ENCODE measurements at places on chromosomes 4 and X.

- DNase-seq, result no peak
These were observed 29.9 kb upstream of the CXXC4 start for GRCh38 chr4:104524591-104524990.

DNA sequence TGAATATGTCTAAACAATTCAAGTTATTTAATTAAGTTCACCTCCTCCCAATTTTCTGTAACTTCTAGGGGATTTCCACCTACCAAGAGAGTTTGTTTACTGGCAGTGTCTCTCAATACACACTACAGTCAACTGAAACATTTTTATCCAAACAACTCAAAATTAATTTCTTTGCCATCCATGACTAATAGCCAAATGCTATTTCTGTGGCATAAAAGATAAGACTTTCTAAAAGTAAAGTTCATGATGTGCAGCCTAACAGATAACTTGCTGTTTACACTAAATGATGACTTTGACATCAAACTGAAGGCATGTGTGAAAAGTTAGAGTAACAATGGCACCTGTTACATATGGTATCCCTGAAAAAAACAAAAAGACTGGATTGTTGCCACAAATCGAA, 7.3 kb downstream of the TAB3 start:
- no peak for DNase-seq

GRCh38 chr4:188647820-188648370, 508.7 kb downstream of the TRIML1 start:
- DNase-seq, result no peak

DNA sequence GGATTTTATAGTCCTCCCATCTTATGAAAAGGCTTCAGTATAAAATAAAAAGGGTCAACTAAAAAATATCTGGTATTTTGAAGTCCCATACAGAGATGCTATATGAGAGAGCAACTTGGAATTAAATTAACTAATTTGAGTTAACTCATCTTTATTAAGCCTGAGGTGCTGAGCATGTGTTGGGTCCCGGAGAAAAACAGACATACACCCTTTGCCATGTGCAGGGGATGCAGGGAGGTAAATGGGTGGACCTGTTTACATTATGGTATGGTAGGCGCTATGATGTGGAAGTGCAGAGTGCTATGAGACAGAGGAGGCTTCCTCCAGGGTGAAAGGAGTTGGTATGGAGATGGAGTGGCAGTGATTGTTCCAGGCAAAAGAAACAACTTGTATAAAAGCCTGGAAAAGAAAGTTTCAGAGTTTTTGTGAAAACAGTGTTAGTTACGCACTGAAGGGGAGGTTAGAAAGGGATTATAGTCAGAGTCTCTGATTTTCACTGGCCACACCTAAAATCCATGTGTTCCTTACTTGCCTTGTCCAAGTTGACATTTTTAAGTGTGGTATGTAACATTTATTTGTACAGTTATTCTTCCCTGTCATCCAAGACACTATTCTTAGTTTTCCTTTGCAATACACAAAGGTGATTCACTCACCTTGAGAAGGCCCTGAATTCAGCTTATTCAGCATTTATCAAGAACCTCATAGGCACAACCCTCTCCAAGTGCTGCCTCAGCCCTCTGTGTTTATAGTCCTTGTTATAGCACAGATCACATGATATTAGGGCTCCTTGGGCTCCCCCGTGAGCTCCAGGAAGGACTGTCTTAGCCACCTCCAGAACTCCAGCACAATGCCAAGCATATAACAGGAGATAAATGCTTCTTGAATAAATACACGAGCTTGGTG, 152.0 kb downstream of the RASL11B start:
- DNase-seq, result no peak

GRCh38 chr4:125710766-125711165, 396.0 kb downstream of the FAT4 start:
- DNase-seq, result no peak

GRCh38 chr4:24315056-24315455, 269.3 kb downstream of the DHX15 start:
- no peak for DNase-seq

DNA sequence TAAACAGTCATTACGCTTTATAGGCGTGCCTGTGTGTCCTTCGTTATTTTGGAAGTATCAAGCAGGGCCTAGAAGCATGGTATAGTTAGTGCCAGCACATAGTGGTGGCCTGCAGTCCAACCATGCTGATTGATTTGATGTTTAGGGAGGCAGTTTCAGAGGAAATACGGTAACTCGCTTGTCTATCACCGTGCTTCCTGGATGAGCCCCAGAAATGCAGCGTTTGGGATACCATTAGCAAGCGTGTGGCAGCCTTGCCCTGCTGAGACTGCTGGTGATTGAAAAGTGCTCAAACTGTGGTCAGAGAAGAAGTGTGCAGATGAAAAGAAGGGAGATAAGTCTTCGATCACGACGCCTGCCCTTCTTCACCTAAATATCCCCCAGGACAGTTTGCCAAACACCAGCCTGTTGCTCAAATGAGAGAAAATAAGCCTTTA, 158.4 kb downstream of the CHIC2 start:
- no peak for DNase-seq

DNA sequence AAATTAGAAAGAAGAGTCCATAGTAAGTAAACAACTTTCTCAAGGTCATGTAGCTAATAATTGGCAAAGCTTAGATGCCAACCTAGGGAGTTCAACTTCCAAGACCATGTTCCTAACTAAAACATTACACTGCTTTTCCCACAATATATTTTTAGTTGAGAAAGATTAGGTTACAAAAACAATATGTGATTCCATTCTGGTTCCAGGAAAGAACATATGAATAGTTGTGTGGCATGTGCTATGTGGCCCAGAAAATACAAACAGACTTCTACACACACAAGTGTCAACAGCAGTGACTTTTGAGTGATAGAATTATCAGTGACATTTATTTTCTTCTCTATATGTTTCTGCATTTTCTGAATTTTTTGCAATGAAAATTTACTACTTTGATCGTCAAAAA, 62.7 kb upstream of the EDNRA start:
- DNase-seq, result no peak

GRCh38 chr4:148216866-148217814, 225.1 kb downstream of the NR3C2 start:
- no peak for DNase-seq

GRCh38 chrX:69430785-69431184, 73.3 kb upstream of the NALF2 start:
- no peak for DNase-seq

DNA sequence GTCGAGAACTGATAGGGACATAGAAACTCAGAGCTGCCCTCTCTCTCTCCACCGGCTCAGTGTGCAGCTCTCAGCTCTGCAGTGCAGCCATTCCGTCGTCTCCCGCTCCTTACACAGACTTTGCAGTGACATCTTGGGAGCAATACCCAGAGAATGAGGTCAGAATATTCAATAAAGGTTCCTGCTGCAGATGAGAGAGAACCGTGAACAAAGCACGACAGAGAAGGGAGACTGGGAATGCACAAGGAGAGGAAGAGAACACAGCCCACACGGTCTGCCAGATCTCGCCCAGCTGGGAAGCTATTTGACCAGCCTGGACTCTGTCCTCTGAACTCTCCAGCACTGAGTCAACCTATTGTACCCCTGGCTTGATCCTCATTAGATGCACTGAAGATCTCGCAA, 118.0 kb upstream of the PPARGC1A start:
- no peak for DNase-seq

DNA sequence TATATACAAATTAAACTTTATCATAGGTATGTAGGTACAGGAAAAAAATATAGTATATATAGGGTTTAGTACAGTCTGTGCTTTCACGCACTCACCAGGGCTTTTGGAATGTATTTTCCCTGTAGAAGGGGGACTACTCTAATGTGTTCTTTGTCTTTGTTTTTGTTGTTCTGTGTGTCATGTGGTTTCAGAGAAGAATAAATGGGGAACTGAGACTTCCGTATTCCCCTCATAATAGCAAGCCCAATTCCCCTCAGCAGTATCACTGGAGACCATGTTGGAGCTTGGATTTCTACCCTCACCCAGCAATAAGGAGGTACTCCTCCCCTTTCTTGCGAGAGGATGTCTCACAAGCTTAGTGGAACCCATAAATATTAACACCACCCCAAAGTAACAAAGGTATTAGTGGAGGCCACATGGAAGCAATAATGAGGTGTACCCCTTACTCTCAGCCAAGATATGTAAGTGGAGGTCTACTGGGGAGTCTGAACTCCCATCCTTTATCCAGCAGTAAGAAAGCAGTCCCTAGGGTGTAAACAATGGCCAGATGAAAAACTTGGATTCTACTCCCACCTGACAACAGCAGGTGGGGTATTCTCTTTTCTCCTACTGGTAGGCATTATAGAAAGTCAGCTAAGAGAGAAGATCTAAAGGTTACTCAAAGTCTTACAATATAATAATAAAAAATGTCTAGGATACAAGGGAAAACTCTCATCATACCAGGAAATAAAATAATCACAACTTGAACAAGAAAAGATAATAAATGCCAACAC, 805.4 kb upstream of the GALNTL6 start:
- no peak for DNase-seq

- DNase-seq, result no peak
These were observed 166.9 kb upstream of the KLF3 start for GRCh38 chr4:38497121-38497520.

- DNase-seq, result no peak
These were observed 318.3 kb upstream of the SLC7A11 start for GRCh38 chr4:138560448-138560847.

DNA sequence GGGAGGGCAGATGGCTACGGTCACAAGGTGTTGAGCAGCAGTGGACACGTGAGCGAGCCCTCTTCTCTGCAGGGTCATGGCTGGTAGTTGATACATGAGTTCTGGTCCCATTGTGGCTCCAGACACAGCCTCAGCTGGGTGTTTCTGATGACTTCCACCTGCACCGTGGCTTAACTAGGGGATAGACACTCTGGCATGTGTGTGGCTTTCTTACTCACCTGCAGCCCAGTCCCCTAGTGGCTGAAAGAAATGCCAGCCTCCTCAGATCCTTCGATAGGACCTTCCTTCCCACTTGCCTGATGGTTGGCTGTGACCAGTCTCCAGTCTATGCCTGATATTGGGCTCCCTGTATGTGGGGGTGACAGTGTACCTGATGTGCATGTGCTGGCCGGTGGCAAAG, 5.0 kb downstream of the GPR78 start:
- DNase-seq, result no peak

DNA sequence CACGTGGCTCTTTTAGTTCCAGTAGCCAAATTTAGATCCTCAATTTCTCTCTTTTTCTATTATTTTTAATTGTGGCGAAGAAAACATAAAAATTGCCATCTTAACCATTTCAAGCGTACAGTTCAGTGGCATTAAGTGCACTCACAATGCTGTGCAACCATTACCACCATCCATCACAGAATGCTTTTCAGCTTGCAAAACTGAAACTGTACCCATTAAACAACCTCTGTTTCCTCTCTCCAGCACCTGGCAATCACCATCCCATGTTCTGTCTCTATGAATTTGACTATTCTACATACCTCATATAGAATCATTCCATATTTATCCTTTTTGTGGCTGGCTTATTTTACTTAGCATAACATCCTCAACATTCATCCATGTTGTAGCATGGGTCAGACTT, 74.9 kb downstream of the METTL14 start:
- DNase-seq, result no peak

GRCh38 chr4:151644622-151645021, 116.2 kb downstream of the GATB start:
- DNase-seq, result no peak

GRCh38 chr4:124046190-124046589, 649.6 kb downstream of the SPRY1 start:
- no peak for DNase-seq

GRCh38 chr4:42464550-42465094, 67.3 kb downstream of the SHISA3 start:
- no peak for DNase-seq

GRCh38 chr4:105092768-105093167, 53.9 kb upstream of the TET2 start:
- no peak for DNase-seq

DNA sequence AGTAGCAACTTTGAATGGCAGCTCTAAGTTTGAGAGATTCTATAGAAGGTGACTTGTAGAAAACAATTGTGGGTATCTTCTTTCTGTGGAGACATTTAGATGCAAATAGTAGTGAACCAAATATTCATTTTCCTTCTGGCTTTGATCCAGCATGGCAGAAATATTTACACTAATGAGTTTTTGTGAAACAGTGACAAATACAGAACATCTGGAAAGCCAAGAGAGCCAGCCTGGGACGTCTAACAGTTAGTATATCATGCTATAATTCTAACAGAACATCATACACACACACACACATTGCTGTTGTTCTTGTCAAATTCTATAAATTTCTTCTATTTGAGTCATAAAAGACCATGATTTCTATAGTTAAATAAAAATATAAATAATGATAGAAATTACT, 1777.9 kb downstream of the ARAP2 start:
- no peak for DNase-seq

DNA sequence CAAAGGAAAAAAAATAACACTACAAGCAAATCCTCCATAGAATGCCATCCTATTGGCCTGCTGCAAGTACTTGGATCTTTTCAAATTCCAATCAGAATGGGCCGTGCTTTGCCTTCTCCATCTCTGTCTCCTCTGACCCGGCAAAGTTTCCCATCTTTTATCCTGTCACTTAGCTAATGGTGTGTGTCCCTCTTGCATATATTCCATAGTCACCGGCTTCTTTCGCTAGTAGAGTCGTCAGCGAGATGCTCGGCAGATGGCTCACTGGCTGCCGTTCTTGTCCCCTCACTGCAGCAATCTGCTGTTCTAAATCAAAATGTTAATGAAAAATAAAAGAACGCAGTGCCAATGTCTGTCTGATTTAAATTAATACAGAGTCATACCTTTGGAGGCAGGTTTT, 22.1 kb downstream of the GRIA3 start:
- no peak for DNase-seq

DNA sequence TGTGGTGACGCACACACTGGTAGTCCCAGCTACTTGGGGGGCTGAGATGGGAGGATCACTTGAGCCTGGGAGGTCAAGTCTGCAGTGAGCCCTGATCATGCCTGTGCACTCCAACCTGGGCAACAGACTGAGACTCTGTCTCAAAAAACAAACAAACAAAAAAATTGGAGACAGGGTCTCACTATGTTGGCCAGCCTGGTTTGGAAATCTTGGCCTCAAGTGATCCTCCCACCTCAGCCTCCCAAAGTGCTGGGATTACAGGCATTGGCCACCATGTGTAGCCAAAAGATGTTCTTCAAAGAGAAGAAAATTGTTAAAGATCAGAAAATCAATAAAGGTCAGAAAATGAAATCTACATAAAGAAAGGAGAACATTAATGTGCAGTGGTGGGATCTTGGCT, 41.7 kb upstream of the ABCG2 start:
- DNase-seq, result no peak

DNA sequence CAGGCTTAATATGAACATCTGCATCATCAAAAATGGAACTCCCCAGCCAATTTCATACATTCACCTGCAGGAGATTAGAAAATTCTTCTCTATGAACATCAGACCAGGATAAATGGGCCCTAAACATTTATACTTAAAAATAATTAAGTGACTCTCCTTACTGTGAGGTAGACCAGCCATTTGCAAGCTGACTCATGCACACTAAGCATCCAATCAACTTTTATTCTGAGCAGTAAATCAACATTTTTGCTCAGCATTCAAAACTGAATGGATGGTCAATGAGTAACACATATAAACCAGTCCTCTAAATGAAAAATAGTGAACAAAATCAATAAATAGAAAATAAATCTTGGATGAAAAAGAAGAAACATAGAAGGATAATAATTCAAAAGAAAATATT, 19.9 kb upstream of the PCDH10 start:
- no peak for DNase-seq

- DNase-seq, result no peak
These were observed 13.2 kb downstream of the FGA start for GRCh38 chr4:154577324-154577723.

Data from activated CD4-positive, CD25-positive, alpha-beta regulatory T cell treated with anti-CD3 and anti-CD28 coated beads, Interleukin-2, amount 50 U/mL, for 16 hours (primary cell).